Mesendoderm (in vitro differentiated cells): ENCODE measurements at places on chromosomes 1 and 21.

- peak; percentile 72 for DNase-seq
These were observed 216.0 kb downstream of the DYRK1A start for GRCh38 chr21:37582590-37582989.

DNA sequence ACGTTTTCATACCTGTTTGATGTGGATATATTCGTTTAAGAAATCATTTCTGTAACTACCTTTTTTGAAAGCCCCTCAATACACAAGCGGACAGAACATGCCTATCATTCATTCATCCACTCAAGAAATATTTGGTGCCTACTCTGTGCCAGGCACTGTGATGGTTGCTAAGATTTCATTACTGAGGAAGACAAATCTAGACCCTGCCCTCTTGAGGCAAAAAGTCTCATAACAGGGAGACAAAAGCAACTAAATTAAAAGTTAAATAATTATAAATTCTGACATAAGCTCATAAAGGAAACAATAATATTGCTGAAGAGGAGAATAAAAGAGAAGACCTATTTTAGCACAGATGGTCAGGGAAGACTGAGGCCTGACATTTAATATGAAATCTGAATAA lies 203.5 kb upstream of the ZNHIT6 start:
- DNase-seq: peak; percentile 16

DNA sequence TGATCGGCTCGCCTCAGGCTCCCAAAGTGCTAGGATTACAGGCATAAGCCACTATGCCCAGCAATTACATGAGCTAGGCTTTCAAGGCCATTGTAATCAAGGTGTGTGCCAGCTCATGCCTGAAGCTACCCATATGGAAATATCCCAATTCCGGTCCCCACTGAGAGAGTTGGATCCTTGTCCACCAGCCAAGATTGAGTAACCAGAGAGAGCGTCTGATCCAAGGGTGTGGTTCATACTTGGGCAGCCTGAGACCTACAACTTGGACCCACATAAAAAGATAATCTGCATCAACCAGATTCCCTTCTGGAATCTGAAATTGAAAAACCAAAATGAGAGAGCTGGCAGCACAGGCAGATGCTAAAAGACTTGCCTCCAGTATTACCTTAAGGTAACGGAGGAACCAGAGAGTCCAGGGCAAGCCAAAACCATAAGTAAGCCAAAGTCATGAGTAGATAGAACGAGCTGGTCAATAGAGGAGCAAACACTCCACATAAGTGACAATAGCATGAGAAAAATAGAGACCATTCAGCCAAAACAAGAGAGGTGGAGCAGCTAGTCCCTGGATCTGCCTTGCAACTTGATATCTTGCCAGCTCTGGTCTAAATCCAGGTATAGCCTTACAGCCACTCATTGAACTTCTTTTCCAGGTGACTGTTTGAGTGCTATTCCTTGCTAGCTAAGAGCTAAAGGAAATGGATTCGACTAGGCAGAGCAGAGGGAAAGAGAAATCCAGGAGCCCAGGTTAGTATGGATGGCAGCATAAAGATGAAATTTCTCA lies 63.8 kb upstream of the ATP1A1 start:
- no peak for DNase-seq

DNA sequence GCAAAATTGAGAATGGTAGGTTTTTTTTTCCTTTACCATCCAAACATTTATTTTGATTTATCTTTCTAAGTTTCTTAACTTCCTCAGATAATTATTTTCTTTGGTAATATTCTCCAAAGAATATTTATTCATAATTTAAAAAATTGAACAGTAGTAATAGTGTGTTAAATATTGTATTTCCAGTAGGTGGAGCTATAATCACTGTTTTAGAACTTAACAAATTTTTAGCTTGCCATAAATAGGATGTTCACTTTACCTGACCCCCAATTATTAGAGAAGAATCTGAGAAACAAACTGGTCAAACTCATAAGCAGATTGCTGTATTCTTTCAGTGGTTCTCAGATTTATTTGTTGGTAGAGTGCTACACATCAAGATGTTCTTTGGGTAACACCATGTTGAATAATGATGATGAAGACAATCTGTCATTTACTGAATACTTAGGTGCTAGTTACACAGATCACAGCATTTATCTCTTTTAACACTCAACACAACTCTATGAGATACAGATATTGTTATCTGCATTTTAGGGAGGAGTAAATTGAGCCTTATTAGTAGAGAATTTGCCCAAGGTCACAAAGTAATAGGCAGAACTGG lies 82.4 kb upstream of the GPR88 start:
- no peak for DNase-seq

DNA sequence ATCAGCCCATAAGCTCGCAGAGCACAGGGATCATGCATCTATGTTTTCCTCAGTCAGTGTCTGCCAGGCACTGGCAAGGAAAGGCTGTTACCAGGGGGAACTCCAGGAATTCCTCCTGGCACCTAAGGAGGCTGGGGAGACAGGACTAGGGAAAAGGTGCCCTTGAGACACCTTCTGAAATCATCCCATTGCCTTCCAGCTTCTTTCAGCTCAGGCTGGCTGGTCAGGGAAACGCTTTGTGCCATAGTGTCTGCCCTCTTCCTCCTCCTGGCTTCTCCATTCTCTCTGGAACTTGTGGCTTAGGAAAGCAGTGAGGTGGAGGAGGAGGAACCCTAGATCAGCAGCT lies 13.8 kb downstream of the LMNA start:
- no peak for DNase-seq

- DNase-seq: no peak
These were observed 98.2 kb upstream of the ARTN start for GRCh38 chr1:43835082-43836021.

GRCh38 chr1:206722751-206723461 lies 38.2 kb downstream of the MAPKAPK2 start:
- no peak for DNase-seq

DNA sequence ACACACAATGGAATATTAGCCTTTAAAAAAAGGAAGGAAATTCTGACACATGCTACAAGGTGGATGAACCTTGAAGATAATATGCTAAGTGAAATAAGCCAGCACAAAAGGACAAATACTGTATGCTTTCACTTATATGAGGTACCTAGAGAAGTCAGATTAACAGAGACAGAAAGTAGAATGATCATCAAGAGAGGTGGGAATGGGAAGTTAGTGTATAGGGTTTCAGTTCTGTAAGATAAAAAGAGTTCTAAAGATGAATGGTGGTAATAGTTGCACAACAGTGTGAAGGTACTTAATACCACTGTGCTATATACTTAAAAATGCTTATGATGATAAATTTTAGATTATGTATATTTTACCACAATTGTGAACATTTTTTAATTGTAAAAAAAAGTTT lies 7.2 kb downstream of the RPAP2 start:
- no peak for DNase-seq

- no peak for DNase-seq
These were observed 17.5 kb upstream of the COL18A1 start for GRCh38 chr21:45387506-45387905.

DNA sequence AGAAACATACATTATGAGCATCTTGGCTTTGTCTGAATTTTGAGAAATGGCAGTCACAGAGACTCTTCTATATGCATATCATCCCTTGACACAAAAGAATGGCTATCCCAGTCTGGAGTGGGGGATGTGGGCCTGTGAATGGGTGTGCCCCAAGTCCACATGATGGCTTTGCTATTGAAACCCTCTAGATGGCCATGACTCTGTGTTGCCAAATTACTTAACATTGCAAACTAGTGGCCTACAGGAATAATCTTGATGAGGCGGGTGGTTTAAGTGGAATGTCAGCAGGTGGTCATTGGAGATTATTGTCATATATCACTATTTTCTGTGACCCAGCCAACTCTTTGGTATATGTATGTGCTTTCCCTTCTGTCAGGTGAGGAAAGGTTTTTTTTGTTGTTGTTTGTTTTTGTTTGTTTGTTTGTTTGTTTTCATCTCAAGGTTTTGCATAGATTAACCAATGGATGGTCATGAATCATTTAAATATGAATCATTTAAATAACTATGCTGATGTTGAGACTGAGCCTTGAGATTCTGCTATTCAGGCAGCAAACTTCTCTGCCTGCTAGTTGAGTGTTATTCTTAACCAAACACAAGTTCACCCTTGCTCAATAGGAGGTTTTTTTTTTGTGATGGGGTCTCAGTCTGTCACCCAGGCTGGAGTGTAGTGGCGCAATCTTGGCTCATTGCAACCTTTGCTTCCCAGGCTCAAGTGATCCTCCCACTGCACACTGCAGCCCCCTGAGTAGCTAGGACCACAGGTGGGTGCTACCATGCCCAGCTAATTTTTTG lies 103.0 kb downstream of the NOS1AP start:
- no peak for DNase-seq

DNA sequence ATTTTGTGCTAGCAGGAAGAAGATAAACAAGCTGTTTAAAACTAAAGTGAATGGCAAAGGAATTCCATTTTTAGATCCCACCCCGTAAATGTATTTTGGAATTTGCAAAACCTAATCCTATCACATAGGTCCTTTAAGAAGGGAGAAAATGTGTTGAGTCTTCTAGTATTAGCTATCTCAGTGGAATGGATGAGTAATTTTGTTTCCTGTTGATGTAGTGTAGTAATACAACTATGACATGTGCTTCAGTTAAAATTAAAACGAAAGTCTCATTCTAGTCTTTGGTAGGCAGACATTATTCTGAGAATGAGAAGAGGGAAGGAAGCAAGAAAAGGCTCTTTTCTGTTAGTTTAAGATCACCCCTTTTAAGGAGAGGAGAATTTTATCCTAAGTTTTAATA lies 265.9 kb upstream of the C1orf105 start:
- DNase-seq: no peak

GRCh38 chr1:192477630-192478029 lies 97.9 kb upstream of the RGS1 start:
- peak; percentile 24 for DNase-seq

GRCh38 chr1:18739897-18740296 lies 109.3 kb downstream of the PAX7 start:
- DNase-seq: no peak

DNA sequence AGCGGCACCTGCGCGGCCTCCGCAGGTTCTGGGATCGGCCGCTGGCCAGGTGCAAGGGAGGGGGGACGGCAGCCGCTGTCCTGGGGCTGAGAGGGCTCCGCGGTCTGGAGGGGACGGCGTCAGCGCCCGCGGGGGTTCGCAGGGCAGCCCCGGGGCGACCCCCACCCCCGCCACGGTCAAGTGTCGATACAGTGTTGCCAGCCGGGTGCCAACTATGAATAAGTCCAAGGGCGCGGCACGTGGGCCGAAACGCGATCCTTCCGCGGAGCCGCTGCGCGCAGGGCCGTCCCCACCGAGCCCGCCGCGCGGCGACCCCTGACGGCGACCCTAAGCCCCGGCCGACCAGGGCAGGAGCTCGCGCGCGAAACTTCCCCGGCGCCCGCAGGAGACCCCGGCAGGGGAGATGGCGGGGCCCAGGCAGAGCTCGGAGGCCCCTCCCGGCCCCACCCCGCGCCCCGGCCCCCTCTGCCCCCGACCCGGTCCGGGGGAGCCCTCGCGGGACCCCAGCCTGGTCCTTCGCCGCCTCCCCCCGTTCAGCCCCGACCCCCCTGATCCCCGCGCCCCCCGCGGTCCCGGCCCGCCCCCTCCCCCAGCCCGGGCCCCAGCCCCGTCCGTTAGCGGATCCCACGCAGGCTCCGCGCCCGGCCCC lies 586 bp upstream of the AGPAT3 start:
- peak; percentile 34 for DNase-seq

DNA sequence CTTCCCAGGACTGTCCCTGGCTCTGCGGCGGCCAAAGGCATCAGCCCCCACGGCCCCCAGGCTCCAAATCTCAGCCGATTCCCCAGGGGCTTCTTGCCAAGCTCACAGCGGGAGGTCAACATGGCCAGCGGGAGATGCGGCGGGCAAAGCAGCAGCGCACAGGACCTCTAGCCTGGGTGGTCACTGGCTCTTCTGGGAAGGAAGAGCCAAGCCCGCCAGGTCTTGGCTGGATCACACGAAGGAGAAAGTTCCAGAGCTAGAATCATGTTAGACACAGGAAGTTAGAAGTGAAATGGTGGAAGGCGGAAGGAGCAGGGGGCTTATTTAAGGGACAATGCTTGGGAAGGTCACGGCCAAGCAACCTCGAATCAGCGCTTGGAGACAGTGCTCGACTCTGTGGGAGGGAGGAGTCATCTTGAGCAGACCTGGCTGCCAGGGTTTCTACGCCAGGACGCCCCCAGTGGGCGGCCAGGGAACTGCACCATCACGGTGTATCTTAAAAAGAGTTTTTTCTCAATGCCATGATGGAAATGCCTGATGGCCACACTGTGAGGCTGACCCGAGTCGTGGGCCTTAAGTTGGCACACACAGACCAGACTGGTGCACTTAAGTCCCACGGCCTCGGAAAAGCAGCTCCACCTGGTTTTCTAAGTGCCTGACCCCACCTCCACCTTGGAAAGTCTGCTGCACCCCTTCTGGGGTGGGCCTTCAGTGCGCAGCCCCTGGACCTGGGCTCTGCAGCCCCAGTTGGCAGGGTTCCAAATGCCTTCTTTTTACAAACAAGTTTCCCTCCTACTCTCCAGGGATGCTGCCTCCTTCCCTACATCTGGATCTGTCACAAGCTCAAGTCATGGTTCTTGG lies 29.3 kb downstream of the SLC66A1 start:
- peak; percentile 92 for DNase-seq

DNA sequence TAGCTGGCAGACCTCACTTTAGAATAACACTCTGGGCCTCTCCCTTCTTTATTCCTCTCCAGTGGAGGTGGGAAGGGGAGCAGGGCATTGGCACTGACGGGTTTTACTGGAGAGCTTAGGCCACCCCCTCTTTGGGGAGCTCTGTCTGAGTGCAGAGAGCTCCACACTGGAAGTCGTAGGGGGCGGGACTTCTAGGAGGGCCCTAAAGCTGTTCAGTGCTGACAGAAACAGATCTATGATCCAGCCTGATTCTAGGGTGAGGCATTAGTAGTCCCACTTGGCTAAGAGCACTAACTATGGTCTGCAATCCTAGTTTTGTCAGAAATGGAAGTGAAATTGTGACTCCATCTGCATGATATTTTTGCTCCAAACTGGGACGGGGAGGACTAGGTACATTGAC lies 138.7 kb downstream of the MIS18A start:
- no peak for DNase-seq

DNA sequence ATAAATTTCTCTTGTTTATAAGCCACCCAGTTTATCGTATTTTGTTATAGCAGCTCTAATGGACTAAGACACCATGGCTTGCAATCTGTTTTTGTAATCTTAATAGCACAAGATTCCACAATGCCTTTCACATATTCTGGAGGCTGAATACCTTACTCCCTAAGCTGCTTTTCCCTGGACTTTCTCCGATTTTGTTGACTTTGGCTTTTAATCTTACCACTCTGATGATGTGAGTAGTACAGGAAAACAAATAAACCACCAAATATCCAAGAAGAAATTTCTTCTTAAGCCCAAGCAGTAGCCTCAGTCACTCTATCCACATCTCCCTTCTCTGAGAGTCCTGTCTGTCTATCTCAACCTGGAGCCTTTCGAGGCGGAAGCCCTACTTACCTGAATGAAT lies 838.6 kb downstream of the LTN1 start:
- DNase-seq: no peak
